ENCODE measurements at places on chromosomes 5 and 9.

- DNase-seq, result no peak
These were observed 81.0 kb upstream of the TRIO start for GRCh38 chr5:14062178-14062577.

GRCh38 chr9:19229595-19230354 lies 718 bp upstream of the DENND4C start:
- no peak for DNase-seq

DNA sequence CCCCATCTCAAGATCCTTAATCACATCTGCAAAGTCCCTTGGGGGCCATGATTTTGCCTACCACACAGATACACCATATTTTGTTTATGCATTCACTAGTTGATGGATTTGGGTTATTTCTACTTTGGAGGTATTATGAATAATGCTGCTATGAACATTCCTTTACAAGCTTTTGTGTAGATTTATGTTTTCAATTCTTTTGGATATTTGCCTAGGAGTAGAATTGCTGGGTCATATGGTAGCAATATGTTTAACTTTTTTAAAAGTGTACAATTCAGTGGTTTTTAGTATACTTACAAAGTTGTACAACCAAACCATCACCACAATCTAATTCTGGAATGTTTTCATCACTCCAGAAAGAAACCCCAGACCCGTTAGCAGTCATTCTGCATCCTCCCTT lies 7.8 kb upstream of the ANP32B start:
- no peak for DNase-seq

- no peak for DNase-seq
These were observed 120.0 kb upstream of the CACNA1B start for GRCh38 chr9:137757613-137758029.

- DNase-seq, result no peak
These were observed 131.6 kb upstream of the TBCA start for GRCh38 chr5:77907786-77908185.

DNA sequence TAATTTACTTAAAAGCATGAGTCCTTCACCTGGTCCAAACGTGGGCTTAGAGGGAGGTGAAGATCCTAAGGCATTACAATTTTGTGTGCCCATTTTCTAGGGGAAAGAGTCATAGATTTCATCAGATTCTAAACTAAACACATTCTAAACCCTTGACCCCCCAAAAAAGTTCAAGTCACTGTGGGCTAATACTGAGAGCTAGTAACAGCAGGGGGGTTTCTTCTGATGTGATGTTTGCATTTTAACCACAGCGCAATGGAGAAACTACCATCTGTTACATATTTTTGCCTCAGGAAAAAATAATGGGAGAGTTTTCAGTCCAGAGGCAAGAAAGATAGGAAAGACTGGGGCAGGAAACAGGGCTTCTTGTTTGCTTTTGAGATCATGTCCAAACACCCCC lies 110.8 kb upstream of the SLC1A3 start:
- DNase-seq, result no peak

DNA sequence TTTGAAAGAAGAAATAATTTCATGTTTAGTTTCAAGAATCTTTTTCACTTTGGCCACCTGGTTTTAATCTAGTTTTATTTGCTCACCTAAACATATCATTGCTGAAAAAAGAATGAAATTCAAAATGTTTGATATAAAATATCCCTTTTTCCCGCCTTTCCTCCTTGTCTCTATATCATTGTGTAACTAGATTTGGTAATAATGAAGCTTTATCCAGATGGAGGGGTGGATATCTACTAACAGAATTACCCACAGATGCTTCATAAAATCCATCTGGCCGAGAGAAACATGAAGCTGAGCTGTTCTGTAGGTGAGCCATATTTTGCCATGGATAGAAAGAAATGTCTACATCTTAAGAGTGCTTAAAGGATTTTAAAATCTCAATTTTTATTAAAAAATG lies 214.7 kb downstream of the ICE1 start:
- no peak for DNase-seq

DNA sequence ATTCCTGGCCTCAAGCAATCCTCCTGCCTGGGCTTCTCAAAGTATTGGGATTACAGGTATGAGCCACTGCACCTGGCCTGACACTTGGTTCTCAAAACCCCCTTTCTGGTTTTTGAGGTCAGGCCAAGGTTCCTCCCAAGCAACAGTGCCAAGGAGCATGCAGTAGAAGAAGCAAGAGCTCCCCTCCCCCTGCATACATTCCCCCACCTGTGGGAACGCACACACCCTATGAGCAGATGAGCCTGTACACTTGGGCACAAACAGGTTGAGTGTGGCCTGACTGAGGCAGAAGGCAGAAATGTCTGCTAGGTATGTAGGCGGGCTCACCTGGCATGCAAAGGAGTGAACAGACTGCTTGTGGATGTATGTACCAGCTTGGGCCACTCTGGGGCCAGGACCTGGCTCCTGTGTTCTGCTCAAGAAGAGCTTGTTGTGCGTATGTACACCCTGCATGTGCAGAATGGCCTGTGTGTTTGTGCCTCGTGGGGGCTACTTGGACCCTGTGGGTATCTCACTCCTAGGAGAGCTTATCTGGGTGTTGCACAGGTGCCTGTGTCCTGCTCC lies 1.7 kb downstream of the GPRIN1 start:
- DNase-seq, result no peak

- DNase-seq, result no peak
These were observed 302.3 kb downstream of the ARL15 start for GRCh38 chr5:54007827-54008777.

DNA sequence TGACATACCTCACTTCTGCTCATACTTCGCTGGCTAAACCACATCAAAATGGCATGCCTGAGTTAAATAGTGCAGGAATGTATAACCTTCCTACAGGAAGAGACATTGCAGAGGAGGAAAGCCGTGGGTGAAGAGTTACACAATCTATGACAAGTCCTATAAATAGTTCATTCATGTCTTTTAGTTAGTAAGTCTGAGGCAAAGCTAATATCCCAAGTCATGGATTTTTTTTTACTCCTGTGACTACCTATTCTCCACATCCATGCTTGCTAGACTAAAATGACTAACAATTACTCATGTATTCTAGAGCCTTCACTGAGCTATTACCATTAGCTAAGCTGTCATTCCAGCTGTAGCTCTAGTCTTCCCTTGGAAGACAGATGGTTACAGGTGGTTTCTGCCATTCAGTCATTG lies 391.3 kb downstream of the NR2F1-AS1 start:
- no peak for DNase-seq

- no peak for DNase-seq
These were observed 87.6 kb downstream of the ADRB2 start for GRCh38 chr5:148913985-148914431.
